ENCODE measurements at places on chromosomes 1 and 21. TPM values are rescaled to one million over a fixed set of nuclear protein-coding genes. Genes with fewer than 3 reads are reported as not detected.

Gene MAP3K21
- 2.3 TPM for total RNA-seq

Gene PLA2G2E
- not detected for total RNA-seq

Gene HFM1
- 2.9 TPM for total RNA-seq

Gene SELP
- total RNA-seq, result not detected

Gene RXRG
- total RNA-seq, result 53.3 TPM

Gene FAM72C
- total RNA-seq, result 4.7 TPM

Gene CNR2
- total RNA-seq, result not detected

Gene NUF2
- total RNA-seq, result 28.7 TPM

Gene CHI3L1
- 0.08 TPM for total RNA-seq

Gene OR2T1
- total RNA-seq, result not detected

Gene LMO4
- 13.7 TPM for total RNA-seq

Gene SERPINC1
- not detected for total RNA-seq

Gene KIF26B
- total RNA-seq, result 1.4 TPM

Gene TFF2
- total RNA-seq, result not detected

Gene AMPD2
- 31.9 TPM for total RNA-seq

Gene DUSP23
- total RNA-seq, result 59.0 TPM

Gene BTBD8
- total RNA-seq, result 2.9 TPM

Gene FCRL4
- total RNA-seq, result not detected

Gene SH2D1B
- total RNA-seq, result not detected

Gene PDZK1IP1
- total RNA-seq, result not detected

Gene LCK
- not detected for total RNA-seq

DNA sequence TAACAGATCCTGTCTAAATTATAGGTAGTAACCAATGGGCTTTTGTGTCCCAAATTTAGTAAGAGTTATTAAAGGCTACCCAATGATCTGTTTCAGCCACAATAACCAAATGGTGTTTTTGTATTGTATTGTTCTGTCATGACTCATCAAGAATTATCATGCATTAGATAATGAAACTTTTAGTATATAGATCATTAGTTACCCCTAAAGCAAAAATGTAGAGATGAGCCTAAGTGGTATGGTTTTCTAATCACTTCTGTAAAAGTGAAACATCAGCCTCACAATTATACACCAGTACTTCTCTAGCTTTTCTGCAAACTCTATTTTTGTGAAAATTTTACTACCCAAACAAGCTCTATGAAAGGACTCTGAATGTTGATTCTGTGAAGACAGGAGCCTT, 71.4 kb downstream of the LRRC7 start:
- DNase-seq, result no peak

DNA sequence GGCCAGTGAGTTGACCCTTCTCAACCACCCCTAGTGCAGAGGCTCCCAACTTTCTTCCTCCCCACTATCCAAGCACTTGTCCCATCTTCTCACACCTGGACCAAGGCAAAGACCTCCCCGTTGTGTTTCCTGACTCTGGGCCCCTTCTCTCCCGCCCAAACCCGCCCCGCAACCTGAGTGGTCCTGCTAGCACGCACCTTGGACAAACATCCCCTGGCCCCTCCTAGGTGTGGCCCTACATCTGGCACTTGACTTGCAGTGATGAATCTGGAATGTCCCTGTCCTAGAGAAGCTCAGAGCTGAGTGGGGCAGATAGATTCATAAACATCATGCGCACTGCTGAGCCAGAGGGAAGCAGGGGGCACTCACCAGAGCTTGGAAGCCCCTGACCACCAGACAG, 2.3 kb downstream of the SLC5A9 start:
- DNase-seq, result no peak

- peak; percentile 46 for DNase-seq
Observed at GRCh38 chr1:2382621-2383361, 8.6 kb downstream of the MORN1 start.

GRCh38 chr1:184593597-184593996, 161.1 kb downstream of the EDEM3 start:
- no peak for DNase-seq

GRCh38 chr1:114108751-114109255, 44.9 kb downstream of the SYT6 start:
- no peak for DNase-seq

GRCh38 chr1:219810451-219810850, 117.9 kb downstream of the SLC30A10 start:
- DNase-seq, result no peak

- no peak for DNase-seq
Observed at GRCh38 chr1:80427881-80428280, 1372.9 kb upstream of the ADGRL2 start.

- no peak for DNase-seq
Observed at GRCh38 chr1:169745015-169745861, 11.4 kb upstream of the SELE start.

DNA sequence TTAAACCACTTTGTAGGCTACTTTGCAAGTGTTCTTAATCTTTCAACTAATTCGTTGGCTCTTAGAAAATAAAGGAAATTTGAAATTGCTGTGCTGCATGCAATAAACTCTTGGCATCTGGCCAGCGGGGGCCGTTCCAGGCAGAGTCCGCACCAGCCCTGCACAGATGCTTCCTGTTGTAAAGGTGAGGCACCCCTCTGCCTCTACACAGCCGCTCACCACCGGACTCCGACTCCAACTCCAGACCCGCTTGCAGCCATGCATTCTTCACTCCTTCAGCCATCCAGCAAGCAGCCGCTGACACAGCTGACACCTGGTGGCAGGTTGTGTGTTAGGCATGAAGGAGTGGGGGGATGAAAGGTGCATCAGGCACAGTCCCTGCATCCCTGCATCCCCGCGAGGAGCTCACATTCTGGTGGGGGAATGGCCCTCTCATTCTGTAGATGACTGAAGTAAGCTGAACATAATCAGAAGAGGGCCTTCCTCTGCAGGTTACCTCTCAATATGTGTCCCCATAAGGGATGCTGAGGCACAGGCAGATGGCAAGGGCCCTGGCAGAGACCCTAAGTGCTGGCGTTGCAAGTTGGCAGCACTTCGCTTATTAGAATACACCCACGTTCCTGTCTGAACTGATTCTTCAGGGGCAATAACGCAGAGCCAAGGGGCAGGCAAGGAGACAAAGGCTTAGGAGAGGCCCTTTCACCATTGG, 56.8 kb downstream of the GLIS1 start:
- DNase-seq, result peak; percentile 32

GRCh38 chr1:47226839-47227215, 5.2 kb downstream of the TAL1 start:
- no peak for DNase-seq

GRCh38 chr1:33338440-33339211, 17.7 kb upstream of the A3GALT2 start:
- peak; percentile 51 for DNase-seq

GRCh38 chr1:218917656-218918055, 256.0 kb upstream of the LYPLAL1 start:
- no peak for DNase-seq

DNA sequence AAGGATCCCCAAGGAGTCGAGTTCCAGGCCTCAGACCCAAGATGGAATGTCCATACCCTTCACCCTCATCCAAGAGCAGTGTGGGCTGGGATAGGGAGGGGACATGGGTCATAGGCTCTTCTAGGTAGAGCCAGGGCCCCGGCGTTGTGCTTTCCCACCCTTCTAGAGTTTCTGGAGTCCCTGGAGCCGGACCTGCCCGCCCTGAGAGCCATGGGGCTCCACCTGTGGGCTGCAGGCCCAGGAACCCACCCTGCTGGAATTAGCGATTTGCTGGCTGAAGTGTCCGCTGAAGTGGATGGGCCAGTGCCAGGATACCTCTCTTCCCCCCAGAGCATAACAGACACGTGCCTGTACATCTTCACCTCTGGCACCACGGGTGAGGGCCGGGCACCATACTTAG, 1.1 kb downstream of the SLC27A3 start:
- no peak for DNase-seq

DNA sequence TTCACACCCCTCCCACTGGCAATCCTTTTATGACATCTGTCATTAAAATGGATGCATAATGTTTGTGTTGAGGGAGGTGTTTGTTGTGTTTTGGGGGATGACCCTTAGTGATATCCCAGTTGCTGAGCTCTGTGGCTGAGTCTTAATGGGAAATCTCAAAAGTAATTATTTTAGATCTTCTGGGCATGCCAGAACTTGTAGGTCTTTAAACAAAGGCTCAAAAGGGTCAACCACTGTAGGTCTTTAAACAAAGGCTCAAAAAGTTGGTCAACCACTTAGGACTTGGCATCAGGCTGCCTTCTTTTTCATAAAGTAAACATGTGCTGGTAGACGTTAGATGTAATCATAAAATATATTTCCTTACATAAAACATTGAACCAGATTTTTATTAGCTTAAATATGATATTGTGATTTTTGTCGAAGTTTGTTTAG, 78.0 kb downstream of the CDC14A start:
- no peak for DNase-seq

DNA sequence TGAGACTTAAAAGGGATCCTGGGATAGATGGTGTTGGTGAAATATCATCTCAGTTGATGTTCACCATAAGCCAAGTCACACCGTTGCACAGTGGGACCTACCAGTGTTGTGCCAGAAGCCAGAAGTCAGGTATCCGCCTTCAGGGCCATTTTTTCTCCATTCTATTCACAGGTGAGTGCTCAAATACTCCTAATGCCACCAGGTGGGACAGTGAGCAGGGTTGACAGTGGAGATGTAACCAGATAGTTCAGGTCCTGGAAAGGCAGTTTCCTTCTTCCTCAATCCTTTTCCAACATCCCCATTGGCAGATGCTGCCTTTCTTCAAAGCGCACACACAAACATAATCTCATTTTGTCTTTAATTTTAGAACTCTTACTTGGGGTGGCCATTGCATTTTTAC, 11.6 kb downstream of the CD160 start:
- DNase-seq, result no peak

GRCh38 chr1:228758447-228758846, 23.2 kb downstream of the RHOU start:
- DNase-seq, result no peak

- DNase-seq, result no peak
Observed at GRCh38 chr1:206025283-206025820, 1.7 kb upstream of the CTSE start.

DNA sequence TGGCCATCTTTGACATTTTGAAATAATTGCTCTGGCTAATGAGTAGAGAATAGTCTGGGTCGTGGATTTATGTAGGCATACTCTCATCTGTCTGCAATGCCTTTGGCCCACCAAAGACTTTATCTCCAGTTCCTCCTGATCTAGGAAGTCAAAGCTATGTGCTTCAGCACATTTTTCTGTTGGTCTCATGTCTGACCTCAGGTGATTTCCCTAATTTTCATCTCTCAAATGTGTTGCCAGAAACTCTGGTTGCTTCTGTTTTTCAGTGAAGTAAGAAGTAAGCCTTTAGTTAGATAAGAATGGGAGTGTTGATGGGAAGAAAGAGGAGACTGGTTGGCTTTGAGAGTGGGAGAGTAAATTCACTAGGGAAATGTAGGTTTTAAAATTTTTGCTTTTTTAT, 66.4 kb downstream of the GPR88 start:
- no peak for DNase-seq

GRCh38 chr1:67226688-67227087, 60.4 kb downstream of the IL23R start:
- DNase-seq, result no peak

DNA sequence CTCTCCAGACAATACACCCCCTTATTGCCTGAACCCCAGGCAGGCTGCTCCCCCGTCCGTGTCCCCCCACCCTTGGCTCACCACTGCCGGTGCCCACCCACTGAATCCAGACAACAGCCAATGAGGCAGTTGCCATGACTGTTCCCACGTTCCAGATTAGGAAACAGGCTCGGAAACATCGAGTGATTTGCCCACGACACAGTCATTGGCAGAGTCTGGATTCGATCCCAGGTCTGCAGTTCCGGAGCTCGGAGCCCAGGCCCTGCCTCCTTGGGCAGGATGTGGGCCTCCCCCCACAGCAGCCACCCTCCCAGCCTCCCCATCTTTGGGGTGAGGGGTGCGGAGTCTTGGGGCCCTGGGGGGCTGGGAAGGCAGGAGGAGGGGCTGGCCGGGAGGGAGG, 20.3 kb upstream of the CLSTN1 start:
- no peak for DNase-seq

DNA sequence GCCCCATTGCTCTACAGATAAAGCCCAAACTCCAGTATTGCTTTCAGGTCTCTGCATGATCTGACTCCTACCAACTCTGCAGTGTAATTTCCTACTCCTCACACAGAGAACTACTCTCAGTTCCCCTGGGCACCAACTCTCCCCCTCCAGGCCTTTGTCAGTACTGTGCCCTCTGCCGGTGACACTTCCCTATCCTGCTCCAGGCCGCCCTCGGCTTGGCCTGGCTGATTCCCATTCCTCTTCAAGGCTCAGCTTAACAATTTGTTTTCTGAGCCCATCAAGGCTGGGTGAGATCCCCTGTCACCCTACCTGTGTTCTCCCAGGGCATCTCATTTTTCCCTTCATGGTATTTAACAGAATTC, 2.6 kb downstream of the SLAMF8 start:
- peak; percentile 76 for DNase-seq

- DNase-seq, result no peak
Observed at GRCh38 chr21:15005391-15005790, 59.4 kb downstream of the NRIP1 start.

GRCh38 chr1:27301582-27302199, 20.3 kb upstream of the TMEM222 start:
- no peak for DNase-seq

DNA sequence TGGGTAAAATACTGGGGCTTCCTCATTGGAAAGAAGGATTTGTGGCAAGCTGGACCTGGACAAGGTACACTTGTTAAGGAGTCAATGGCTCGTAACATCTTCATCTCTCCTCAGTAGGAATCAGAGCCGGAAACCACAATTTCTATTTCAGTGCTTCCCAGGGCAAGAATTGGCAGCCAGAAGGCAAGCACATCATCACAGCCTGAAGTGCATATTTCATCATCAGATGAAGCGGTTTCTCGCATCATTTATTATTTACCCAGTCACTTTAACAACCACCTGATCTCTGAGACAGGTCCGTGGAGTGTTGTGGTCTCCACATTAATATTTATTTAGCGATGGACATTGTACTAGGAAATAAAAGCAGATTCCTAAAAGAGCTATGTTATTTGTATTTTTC, 55.0 kb downstream of the KCNJ15 start:
- DNase-seq, result no peak

DNA sequence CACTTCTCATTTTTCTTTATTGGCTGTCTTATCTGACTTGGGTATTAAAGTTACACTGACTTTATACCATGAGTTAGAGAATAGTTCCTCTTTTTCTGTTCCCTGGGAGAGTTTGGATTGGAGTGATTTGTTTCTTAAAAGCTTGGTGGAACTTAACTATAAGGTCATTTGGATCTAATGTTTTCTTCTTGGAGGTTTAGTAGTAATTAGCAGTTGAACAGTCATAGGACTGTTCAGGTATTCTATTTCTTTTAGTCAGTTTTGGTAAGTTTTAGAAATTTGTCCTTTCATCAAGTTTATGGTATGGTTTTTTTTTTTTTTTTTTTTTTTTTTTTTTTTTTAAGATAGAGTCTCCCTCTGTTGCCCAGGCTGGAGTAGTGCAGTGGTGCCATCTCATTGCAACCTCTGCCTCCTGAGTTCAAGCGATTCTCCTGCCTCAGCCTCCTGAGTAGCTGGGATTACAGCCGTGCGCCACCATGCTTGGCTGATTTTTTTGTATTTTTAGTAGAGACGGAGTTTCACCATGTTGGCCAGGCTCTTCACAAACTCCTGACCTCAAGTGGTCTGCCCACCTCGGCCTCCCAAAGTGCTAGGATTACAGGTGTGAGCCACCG, 6.3 kb downstream of the TTC3 start:
- DNase-seq, result peak; percentile 21

- peak; percentile 98 for DNase-seq
Observed at GRCh38 chr1:198935306-198935921, 296.6 kb downstream of the PTPRC start.

- DNase-seq, result peak; percentile 22
Observed at GRCh38 chr1:184101141-184101540, 49.6 kb downstream of the TSEN15 start.

GRCh38 chr1:244854865-244855578, 9.3 kb downstream of the HNRNPU start:
- DNase-seq, result no peak

Measured in SK-MEL-5 (cell line).